Substantia nigra (tissue), 51 donors: ENCODE measurements at places on chromosomes 13 and 19.

GRCh38 chr19:15776991-15777970 is 10.2 kb upstream of the OR10H5 start:
- no peak for DNase-seq

DNA sequence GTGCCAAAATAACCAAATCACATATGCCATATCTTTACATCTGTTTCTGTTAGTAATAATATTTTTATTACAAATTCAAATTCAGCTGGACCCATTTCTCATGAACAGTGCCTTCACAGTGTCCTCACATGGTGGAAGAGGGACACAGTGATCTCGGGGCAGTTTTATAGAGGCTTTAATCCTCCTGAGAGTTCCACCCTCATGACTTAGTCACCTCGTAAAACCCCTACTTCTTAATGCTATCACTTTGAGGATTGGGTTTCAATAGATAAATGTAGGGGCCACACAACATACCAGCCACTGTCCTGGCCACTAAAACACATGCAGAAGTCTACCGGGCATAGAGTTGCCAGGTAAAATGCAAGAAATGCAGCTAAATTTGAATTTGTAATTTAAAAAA is 201.5 kb downstream of the MYO16 start:
- DNase-seq = no peak

DNA sequence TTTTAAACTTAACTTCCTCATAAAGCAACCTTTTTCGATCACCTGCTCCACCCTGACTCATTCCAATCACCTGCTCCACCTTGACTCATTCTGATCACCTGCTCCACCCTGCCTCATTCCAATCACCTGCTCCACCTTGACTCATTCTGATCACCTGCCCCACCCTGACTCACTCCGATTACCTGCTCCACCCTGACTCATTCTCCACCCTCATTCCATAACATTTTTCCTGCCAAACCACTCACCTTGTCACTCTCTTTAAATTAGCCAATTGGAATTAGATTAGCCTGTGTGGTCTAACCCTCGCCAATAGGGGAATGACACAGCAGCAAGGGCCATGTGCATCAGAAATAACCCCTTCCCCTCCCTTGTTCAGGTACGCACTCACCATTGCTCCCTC is 31.9 kb upstream of the ZNF83 start:
- DNase-seq = no peak

- no peak for DNase-seq
Observed at GRCh38 chr19:42343344-42344110, 18.1 kb downstream of the MEGF8 start.

GRCh38 chr19:23810496-23810895 is 51.8 kb upstream of the ZNF681 start:
- no peak for DNase-seq

DNA sequence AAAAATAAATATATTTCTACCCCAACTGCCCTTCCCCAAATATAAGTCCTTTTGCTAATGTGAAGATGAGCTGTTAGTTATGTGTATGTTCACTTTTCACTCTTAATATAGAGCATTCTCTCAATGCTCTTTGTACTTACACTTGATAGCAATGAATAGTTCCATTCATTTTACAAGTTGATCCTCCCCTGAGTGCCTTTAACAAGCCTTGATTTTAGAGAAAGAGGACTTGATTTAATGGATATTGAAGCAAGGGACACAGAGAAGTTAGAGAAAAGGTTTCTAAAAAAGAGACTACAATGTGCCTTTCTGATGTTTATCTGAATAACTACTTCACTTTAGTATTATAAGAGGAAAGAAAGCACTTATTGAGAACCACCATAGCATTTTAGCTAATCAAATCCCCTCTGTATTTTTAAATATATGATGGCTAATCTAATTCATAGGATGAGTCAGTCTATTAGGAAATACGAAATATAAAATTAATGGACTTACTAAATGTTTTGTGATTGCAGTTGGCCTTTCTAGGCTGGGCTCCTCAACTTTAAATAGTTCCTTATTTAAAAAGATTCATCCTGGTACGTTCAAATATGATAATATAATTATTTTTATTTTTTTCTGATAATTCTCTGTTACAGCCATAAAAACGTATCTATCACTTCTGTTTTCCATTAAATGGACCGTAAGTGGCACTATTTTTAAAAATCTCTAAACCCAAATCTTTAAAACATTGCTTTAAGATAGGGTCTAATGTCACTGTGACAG is 1097.8 kb upstream of the SLC10A2 start:
- no peak for DNase-seq

GRCh38 chr19:16045893-16046292 is 30.4 kb upstream of the TPM4 start:
- DNase-seq = no peak

DNA sequence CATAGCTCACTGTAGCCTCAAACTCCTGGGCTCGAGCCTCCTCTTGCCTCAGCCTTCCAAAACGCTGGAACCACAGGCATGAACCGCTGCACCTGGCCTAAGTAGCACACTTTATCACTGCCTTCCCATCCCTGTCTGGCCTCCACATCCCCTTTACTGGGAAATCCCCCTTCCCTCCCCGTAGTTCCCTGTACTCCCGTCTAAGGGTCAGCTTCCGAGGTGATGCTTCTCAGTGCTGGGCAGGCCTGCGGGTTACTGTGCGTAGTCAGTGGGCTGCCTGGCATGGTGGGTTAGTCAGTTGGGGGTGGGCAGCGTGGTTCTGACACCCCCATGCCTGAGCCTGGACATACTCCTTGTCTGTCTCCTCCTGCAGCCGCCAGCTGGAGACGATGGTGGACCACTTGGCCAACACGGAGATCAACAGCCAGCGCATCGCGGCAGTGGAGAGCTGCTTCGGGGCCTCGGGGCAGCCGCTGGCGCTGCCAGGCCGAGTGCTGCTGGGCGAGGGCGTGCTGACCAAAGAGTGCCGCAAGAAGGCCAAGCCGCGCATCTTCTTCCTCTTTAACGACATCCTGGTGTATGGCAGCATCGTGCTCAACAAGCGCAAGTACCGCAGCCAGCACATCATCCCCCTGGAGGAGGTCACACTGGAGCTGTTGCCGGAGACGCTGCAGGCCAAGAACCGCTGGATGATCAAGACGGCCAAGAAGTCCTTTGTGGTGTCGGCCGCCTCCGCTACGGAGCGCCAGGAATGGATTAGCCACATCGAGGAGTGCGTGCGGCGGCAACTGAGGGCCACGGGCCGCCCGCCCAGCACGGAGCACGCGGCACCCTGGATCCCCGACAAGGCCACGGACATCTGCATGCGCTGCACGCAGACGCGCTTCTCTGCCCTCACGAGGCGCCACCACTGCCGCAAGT is 8.4 kb downstream of the PLEKHF1 start:
- no peak for DNase-seq

DNA sequence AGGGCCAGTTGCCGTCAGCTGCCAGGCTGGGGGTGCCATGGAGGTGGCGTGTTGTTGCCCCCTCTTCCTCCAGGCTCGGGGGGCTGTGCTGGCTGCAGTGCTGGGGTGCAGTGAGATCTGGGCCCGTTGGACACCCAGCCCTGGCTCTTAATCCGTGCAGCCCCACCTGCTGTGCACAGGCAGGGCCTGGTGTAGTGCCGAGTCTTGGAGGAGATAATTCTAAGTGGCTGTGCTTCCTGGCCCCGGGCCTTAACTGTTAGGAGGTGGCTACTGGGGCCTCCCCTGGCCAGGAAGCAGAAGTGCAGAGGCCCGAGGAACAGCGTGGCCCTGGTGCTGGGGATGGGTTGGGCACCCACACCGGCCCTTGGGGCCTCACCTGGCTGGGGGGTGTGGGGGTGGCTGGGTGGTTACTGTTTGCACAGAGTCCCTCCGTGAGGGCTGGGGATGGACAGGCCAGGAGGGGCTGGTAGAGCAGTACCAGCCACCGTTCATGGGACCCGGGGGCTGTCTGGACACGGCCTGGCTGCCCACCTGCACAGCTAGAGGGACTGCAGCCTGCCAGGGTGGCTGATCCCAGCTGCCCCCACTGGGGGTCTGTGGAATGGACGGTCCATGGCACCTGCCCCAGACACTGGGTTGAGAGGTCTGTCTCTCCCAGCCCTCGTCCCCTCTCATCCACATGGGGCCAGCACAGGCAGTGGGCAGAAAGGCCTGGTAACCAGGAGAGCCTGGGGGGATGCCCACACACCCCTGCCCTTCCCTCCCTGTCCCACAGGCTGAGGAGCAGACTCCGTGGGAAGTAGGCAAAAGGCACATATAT is 3.3 kb downstream of the GPX4 start:
- no peak for DNase-seq

- no peak for DNase-seq
Observed at GRCh38 chr13:46804391-46804815, 7.4 kb upstream of the ESD start.

DNA sequence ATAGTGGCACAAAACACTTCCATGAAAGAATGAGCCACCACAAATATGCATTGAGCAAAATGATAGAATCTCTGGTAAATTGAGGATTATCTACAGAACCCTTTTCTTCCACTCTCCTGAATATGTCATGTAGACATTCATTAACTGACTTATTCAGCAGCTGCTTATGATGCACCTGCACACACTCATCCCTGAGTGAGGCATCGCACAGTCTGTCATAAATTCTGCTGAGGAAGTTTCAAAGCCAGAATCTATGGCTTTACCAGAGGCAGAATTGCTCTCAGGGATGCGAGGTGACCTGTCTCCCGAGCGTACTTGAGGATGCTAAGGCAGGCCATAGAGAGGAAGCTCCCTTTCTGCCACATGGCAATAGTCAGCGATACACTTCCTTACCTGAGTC is 1090.2 kb downstream of the UQCRFS1 start:
- no peak for DNase-seq

- DNase-seq = no peak
Observed at GRCh38 chr13:43908156-43909126, 28.7 kb downstream of the LACC1 start.

- no peak for DNase-seq
Observed at GRCh38 chr19:48506138-48506733, 5.4 kb downstream of the LMTK3 start.

- no peak for DNase-seq
Observed at GRCh38 chr13:107799001-107799400, 416.3 kb downstream of the LIG4 start.

DNA sequence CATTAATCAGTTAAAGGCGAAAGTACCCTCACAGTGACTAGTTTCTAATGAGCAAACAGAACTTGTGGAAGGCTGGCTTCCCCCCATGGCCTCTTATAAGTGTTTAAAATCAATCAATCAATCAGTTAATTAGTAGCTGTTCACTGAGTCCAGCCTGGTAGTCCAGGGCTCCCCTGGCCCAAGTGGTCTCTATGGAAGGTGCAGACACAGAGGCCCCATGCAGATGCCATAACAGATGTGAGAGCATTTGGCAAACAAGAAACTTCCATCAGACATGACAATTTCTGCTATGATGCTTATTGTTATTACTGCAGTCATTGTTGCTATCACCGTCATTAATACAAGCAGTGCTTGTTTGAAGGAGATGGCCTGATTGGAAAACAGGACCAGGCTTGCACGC is 179.0 kb upstream of the TSHZ3 start:
- DNase-seq = no peak

DNA sequence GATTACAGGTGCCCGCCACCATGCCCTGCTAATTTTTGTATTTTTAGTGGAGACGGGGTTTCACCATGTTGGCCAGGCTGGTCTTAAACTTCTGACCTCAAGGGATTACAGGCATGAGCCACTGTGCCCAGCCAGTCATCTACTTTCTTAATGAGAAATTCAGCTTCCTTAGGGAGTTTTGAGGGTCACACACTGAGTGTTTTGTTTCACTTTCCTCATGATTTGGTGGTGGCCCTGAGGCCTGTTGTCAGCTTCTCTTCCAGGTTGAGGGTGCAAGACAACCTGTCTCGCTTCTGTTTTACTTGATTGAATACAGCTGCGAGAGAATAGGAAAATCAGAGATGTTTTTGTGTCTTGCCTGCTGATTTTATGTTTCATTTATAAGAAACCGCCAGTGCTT is 9.9 kb downstream of the FRY start:
- no peak for DNase-seq

- DNase-seq = no peak
Observed at GRCh38 chr19:46386151-46386550, 27.2 kb downstream of the CCDC8 start.

GRCh38 chr19:11384778-11385129 is 640 bp upstream of the EPOR start:
- no peak for DNase-seq

GRCh38 chr19:21838646-21839045 is 2.7 kb upstream of the ZNF43 start:
- no peak for DNase-seq

- no peak for DNase-seq
Observed at GRCh38 chr13:94524407-94524806, 44.9 kb upstream of the DCT start.

GRCh38 chr13:70668293-70668692 is 560.0 kb upstream of the KLHL1 start:
- DNase-seq = no peak

DNA sequence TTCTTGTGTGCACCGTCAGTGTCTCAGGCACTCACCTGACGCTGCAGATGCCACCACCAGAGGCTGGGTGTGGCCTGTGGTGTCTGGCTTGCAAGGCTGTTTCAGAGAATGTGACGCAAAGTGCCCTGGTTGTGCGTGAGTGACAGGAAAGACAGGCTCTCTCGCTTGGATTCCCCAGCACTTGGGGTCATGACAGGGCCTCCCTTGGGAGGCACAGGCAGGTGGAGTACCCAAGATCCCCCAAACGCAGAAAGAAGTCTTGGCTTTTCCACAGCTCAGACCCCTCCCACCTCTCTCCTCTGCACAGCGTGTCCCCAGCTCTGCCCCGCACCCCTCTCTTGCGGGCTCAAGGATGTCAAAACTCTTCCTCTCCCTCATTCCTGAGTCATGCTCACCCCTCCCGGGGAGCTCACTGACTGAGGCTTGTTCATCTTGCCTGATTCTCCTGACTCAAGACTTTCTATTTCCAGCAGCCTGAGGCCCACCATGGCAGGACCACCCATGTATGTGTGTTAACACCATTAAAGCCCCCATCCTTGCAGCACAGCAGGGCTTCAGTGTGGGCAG is 21.0 kb downstream of the DHX34 start:
- no peak for DNase-seq
